ENCODE measurements at places on chromosomes 5 and 9. TPM values are rescaled to one million over a fixed set of nuclear protein-coding genes. Genes with fewer than 3 reads are reported as not detected.

DNA sequence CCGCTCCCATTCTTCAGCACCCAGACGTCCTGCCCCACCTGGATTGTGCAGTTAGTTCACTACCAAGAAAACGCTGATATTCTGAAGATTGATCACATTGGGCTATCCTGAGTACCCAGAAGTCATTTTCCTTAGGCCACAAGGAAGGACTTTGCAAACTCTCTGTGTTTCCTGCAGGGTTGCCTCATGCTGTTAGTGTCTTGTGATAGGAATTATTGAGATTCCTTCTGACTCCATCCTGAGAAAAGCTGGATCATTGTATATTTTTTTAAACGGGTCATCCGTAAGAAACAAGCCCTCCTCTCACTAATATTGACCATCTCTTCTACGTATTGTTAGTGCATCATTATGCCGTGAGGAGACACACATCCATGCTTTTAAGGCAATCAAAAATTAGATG is 96.0 kb upstream of the DAPK1 start:
- no peaks in the 10 kb centered on the region for H3K36me3 ChIP-seq
- peaks cover 13% of the 10 kb centered on the region for H3K27me3 ChIP-seq
- DNase-seq: no peak
- no peak overlapping the region for H3K4me3 ChIP-seq
- no peaks in the 10 kb centered on the region for H3K4me1 ChIP-seq

DNA sequence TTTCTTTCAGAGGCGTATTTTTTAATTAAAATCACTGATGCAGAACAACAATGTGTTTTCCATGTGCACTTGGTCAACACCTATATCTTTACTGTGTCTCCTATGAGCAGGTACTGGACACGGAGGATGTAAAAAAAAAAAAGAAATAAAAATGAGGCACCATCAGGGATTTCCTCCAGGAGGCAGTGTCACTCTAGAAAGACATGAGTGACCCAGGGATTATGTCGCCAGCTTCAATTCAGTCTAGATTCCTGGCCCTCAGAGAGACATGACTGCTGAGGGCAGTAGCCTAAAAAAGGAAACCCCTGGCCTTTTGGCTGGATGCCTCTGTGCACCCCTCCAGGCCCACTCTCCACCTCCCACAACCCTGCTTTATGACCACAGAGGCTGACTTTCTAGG is 18.3 kb upstream of the IL33 start:
- H3K4me3 ChIP-seq: no peak overlapping the region
- peaks cover 2% of the 10 kb centered on the region for H3K27me3 ChIP-seq
- no peaks in the 10 kb centered on the region for H3K4me1 ChIP-seq
- no peaks in the 10 kb centered on the region for H3K36me3 ChIP-seq

The NUTM2G gene
- not detected for total RNA-seq

The GABRP gene
- under 0.01 TPM for total RNA-seq

The GDF9 gene
- total RNA-seq: 0.29 TPM

GRCh38 chr5:108678091-108678490 is 69.6 kb upstream of the FER start:
- no peak overlapping the region for H3K4me3 ChIP-seq
- peaks cover 18% of the 10 kb centered on the region for H3K27me3 ChIP-seq
- no peak for DNase-seq
- no peak overlapping the region for H3K27ac ChIP-seq

- no peak for DNase-seq
- H3K4me1 ChIP-seq: no peaks in the 10 kb centered on the region
- no peak overlapping the region for H3K4me3 ChIP-seq
- no peak overlapping the region for H3K27ac ChIP-seq
- peaks cover 34% of the 10 kb centered on the region for H3K27me3 ChIP-seq
Measured at GRCh38 chr5:132530946-132531345, 12.4 kb downstream of the IL5 start.

The TRIM36 gene
- 0.36 TPM for total RNA-seq

The SPATA31C1 gene
- total RNA-seq: not detected

DNA sequence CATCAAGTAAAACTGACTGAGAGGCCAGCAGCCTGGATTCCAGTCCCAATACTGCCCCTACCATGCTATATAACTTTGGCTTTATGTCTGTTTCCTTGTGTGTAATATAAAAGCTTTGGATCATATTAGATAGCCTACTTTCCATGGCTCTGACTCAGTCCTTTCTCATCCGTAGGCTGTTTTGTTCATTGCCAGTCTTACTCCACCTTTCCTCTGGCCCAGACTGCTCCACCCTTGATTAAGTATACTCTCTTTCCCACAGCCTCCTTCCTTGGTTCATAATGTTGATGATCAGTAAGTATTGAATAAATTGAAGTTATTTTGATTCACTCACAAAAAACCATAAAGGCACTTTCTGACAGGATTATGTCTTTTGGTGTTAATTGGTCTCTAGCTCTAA is 1.5 kb upstream of the MRPS30 start:
- H3K4me3 ChIP-seq: no peak overlapping the region
- H3K36me3 ChIP-seq: no peaks in the 10 kb centered on the region
- H3K27ac ChIP-seq: no peak overlapping the region
- H3K27me3 ChIP-seq: no peaks in the 10 kb centered on the region
- peaks cover 9% of the 10 kb centered on the region for H3K4me1 ChIP-seq

The PCSK5 gene
- total RNA-seq: 13.3 TPM

DNA sequence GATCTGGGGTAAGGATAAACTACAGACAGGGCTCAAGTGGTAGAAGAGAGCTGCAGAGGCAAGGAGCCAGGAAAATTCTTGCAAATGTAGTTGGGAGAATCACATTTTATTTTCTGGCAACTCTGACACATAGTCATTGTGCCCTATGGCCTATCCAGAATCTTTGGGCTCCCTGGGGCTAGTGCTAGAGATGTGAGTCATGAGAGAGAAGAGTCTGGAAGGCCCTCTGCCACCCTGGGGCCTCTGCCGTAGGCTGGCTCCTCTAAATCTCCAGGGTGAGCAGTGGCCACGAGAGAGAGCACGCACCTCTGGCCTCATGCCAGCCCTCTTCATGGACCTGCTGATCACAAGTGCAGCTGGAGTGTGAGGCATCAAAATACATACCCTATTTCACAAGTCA is 74.3 kb upstream of the SSBP2 start:
- H3K4me3 ChIP-seq: no peak overlapping the region
- H3K36me3 ChIP-seq: no peaks in the 10 kb centered on the region
- DNase-seq: peak; percentile 97
- peaks cover 17% of the 10 kb centered on the region for H3K4me1 ChIP-seq
- no peaks in the 10 kb centered on the region for H3K27me3 ChIP-seq

DNA sequence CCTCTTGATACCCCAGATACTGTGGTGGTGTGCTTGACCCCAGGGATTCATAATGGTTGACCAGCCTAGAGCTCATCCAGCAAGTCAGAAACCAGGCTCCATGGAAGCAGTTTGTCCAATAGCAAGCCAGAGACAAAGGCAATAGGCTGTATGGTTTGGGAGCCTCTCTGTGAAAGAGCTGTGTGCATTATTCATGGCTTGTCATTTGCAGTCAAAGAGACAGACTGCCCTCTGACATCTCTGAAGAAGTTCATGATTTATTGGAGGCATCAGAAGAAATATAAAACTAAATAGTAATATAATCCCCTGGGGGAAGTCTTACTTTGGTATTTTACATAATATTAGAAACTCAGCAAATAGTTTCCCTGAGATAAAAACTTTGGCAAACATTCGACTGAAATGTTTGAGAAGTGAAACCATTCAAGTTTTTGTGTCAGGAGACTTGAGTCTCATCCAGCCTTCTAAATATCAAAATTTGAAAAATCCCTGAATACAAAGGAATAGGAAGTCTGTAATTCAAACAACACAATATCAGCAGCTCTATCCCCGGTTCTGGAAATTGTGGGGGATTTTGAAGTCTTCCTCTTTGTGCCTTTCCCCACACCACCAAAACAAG is 250.3 kb downstream of the ZSWIM6 start:
- H3K27ac ChIP-seq: no peak overlapping the region
- DNase-seq: no peak
- H3K4me1 ChIP-seq: no peaks in the 10 kb centered on the region
- no peak overlapping the region for H3K4me3 ChIP-seq
- H3K27me3 ChIP-seq: peaks cover 11% of the 10 kb centered on the region

The INSL4 gene
- total RNA-seq: not detected

- H3K4me1 ChIP-seq: peaks cover 16% of the 10 kb centered on the region
- peak overlapping the region; percentile 52 for H3K27ac ChIP-seq
- H3K36me3 ChIP-seq: no peaks in the 10 kb centered on the region
Measured at GRCh38 chr5:119275146-119275545, 80.7 kb upstream of the TNFAIP8 start.

The SEC61B gene
- total RNA-seq: 84.0 TPM

The PDLIM4 gene
- 47.7 TPM for total RNA-seq

DNA sequence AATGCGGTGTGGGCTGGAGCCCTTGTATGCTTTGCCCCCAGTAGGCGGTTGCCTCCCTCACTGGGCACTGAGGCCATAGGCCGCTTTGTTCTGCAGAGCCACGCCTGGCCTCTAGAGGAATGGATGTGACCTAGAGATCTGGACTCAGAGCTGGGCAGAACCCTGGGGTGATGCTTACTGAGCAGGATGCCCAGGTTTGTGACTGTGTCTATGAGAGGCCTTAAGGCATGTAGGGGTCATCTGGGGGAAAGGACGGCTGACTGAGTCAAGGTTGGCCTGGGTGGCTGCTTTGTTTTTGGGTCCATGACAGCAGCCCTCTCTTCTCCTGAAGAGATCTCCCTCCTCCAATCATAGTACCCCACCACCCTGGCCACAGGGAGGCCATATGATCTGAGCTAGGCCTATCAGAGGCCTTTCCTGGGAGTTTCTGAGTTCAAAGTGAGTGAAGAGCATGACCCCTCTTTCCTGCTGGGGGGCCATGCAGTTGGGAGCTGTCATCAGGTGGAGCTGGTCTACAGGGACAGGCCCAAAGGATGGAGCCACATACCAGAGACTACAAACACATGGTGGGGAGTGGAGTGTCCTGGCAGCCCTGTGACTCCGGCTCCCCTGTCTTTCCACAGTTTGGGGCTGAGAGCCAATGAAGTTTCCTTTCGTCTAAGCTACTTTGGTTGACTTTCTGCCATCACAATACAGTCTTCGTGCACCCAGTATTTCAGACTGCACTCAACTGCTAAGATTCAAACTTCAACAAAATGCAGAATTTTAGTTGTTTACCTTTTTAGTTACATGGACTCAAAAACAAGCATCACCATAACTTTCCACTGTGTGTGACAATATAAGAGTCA is 165.4 kb downstream of the AUH start:
- H3K27ac ChIP-seq: peak overlapping the region; percentile 83
- H3K36me3 ChIP-seq: no peaks in the 10 kb centered on the region
- no peak for DNase-seq
- H3K27me3 ChIP-seq: no peaks in the 10 kb centered on the region
- no peak overlapping the region for H3K4me3 ChIP-seq

The TRAF1 gene
- 0.88 TPM for total RNA-seq

GRCh38 chr5:127358284-127358683 is 67.7 kb downstream of the MEGF10 start:
- peak; percentile 66 for DNase-seq
- H3K4me3 ChIP-seq: peak overlapping the region; percentile 45
- H3K36me3 ChIP-seq: no peaks in the 10 kb centered on the region
- H3K27me3 ChIP-seq: peaks cover 2% of the 10 kb centered on the region

DNA sequence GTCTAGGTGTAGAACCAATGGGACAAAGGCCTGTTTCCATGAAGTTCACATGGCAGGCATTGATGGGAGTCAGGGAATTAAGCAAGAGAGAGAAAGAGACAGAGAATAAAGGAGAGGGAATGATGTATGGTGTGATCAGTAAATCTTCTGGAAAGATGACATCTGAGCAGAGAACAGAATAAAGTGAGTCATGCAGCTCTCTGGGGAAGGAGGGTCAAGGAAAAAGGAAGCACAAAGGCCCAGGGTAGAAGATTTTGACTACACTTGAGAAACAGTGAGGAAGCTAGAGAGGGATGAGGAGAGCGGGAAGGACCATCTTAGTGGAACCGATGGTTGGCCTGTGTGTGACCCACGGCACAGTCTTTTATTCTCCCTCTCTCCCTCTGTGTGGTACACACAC is 425.9 kb downstream of the SPOCK1 start:
- peak; percentile 85 for DNase-seq
- H3K4me1 ChIP-seq: peaks cover 33% of the 10 kb centered on the region
- H3K4me3 ChIP-seq: no peak overlapping the region
- H3K27ac ChIP-seq: peak overlapping the region; percentile 44
- H3K27me3 ChIP-seq: no peaks in the 10 kb centered on the region

DNA sequence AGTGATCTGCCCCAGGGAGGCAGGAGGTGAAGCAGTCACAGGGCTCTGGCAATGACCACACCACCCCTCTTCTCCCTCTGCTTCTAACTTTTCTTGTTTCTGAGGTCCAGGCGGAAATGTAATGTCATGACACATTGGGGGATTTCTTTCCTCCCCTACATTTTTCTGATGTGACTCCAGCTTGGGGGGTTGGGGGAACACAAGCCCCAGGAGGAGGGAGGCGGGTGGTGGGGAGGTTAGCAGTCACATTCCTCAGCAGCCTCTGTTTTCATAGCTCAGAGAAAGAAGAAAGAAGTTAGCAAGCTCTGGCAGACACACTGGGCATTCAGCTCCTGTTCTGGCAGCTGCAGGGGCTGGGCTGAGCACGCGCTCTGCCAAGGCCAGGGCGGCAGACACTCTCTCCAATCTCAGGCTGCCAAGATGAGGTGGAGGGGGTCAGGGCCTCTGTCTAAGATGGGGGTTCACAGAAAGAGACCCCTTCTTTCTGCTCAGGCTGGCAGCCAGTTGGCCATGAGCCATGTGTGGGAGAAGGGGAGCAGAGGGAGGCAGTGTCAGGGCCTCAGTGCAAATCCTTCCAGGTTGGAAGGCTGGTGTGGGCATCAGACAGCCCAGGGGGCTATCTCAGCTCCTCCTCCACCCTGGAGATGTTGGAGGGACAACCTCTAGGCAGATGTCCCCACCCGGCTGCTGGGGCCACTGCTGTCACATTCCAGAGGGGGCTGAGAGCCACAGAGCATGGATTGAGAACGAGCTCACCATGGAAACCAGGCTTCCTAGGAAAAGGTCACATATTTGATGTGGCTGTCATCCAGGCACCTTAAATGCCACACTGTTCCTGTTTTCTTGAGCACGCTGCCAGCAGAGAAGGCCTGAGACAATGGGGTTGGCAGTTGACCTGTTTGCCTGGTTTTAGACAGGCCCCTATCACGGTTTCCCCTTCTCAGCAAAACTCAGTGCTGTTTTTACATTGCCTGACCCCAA is 20.1 kb upstream of the PFDN1 start:
- peak overlapping the region; percentile 39 for H3K4me3 ChIP-seq
- H3K27me3 ChIP-seq: no peaks in the 10 kb centered on the region
- DNase-seq: peak; percentile 92

- peaks cover 5% of the 10 kb centered on the region for H3K27me3 ChIP-seq
- H3K4me1 ChIP-seq: peaks cover 11% of the 10 kb centered on the region
- no peak overlapping the region for H3K4me3 ChIP-seq
- H3K27ac ChIP-seq: no peak overlapping the region
- DNase-seq: peak; percentile 87
Measured at GRCh38 chr5:133113331-133114061, 61.7 kb downstream of the HSPA4 start.

The QRFP gene
- total RNA-seq: not detected

The TMEM252 gene
- total RNA-seq: not detected

The KCNN2 gene
- total RNA-seq: not detected

DNA sequence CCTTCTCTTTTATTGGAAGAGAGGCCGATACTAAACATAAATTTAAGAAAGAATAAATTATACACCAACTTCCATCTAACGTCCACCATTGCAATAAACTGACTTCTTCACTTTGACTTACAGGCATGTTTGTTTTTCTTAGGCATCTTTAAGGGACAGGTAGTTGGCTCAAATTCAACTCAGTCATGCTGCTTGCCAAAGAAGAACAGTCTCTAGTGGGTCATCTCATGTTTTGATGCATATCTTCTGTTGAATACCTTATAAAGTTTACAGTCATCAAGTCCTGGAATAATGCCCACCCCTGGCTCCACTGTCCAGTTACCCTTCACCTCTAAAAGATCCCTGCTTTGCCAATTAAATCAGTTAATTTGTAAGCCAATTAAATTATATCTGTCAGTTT is 328.2 kb upstream of the GRAMD2B start:
- no peaks in the 10 kb centered on the region for H3K36me3 ChIP-seq
- H3K27ac ChIP-seq: no peak overlapping the region
- no peaks in the 10 kb centered on the region for H3K27me3 ChIP-seq
- no peak overlapping the region for H3K4me3 ChIP-seq
- H3K4me1 ChIP-seq: peaks cover 11% of the 10 kb centered on the region

Data from osteoblast (primary cell).